ENCODE measurements at places on chromosomes 6 and 20.

DNA sequence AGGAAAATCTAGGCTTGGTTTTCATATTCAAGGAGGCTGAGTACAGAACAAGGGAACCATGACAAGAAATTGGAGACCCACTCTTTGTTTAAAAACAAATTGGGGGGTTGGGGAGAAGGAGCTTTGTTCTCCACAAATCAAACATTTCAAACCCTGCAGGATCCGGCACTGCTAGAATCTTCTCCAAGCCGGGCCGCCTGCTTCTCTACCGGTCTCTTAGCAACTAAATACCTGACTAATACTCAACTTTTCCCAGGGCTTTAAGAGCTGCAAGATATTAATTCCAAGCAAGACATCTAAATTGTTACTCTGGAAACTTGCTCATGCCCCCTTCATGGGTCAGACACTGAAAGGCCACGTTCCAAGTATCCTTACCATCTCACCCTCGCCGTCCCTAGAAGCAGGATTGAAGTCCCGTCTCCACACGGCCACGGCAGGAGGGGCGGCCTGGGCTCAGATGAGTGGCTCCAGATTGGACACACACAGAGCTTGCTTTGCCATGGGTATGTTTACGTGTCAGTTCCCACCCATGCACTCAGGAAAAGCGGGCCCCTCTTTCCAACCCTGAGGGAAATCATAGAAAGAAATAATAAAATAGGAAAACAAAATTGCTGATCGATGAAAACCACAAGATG, 126.4 kb upstream of the CDH4 start:
- peak; percentile 66 for ATAC-seq

DNA sequence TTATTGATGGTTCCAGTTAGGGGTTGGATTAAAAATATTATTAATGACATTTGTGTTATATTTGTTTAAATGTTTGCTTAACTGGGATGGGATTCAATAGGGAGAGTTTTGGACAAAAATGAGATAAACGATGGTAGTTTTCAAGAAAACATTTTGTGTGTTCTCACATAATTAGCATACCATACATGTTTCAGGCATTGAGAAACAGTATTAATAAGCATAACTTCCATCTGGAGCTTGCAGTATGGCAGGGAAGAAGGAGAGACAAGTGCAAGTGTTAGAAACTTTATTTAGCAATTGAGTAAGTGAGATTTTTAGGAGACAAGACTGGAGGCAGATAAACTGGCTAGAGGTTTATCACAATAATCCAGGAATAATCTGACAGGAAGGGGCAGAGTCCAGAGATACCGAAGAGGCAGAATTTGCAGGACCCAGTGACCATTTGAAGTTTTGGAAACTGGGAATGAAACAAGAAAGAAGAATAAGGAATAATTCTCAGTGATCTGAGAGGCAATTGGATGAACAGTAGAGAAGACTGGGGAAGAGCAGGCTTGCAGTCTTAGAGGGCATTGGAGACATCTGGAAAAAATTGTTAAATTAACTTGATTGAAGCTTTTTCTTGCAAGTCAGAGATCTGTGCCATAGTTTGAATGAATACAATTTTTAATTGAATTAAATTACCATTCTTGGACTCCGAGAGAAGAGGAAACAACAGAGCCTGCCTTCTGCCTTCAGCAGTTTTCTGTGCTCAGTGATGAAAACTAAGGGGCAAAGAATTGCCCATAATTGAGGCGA, 73.0 kb upstream of the PTCHD4 start:
- no peak for ATAC-seq

GRCh38 chr6:91340896-91341395, 754.1 kb upstream of the MAP3K7 start:
- no peak for ATAC-seq

- ATAC-seq = no peak
Observed at GRCh38 chr6:134003542-134003951, 48.9 kb downstream of the SLC2A12 start.

DNA sequence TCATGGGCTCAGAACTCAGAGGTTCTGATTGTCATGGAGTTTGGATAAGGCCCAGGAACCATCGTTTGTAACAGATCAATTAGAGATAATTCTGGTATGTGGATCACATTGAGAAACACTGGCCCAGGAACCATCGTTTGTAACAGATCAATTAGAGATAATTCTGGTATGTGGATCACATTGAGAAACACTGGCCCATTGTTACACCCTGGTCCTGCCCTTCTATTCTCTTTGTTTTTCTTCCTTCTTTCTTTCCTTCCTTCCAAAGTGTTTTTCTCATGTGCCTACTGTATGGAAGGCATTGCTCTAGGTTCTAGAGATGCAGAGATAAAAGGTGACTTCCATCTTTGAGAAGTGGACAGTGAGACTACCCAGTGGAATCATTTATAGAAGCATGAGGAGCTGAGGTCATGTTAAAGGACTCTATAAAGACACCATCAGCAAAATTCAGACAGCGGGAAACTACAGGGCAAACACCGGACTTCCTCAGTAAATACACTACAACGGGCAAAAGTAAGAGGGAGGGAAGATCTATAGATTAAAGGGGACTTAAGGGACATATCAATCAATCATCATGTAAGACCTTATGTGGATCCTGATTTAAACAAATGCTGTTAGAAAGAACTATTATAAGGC, 153.8 kb downstream of the UNC5CL start:
- ATAC-seq = no peak

GRCh38 chr20:41078329-41078728, 49.7 kb downstream of the TOP1 start:
- ATAC-seq = no peak

GRCh38 chr6:156917213-156917612, 140.0 kb downstream of the ARID1B start:
- no peak for ATAC-seq

DNA sequence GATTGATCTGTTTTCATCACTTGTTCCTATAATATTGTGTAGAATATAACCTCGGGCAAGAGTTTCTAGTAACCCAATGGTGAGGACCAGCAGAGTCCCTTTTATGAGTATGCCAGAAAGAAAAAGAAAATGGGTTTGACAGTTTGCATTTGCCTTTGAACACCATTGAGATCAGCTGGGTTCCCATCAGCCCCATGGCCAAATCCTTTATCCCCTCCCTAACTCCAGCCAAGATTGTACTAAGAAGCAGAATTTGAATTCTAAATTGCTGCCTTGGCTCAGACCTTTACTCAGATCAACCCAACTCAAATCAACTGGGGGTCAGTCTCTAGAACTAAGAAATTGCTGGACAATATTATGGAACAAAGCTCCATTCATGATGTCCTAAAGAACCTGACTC, 187.4 kb downstream of the TBC1D7 start:
- ATAC-seq = no peak

- no peak for ATAC-seq
Observed at GRCh38 chr6:90233994-90234393, 62.6 kb downstream of the BACH2 start.

DNA sequence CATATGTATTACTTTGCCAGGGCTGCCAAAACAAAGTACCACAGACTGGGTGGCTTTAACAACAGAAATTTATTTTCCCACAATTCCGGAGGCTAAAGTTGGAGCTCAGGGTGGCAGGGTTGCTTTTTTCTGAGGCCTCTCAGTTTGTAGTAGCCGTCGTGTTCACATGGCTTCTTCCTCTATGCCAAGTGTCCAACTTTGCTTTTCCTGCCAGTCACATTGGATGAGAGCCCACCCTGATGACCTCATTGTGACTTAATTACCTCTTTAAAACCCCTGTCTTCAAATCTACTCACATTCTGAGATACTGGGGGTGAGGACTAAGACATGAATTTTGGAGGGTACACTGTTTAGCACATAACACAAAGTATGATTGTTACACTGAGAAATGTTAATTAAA, 9.9 kb upstream of the ECT2L start:
- ATAC-seq = no peak

- no peak for ATAC-seq
Observed at GRCh38 chr20:2210646-2211552, 84.9 kb upstream of the TGM3 start.

DNA sequence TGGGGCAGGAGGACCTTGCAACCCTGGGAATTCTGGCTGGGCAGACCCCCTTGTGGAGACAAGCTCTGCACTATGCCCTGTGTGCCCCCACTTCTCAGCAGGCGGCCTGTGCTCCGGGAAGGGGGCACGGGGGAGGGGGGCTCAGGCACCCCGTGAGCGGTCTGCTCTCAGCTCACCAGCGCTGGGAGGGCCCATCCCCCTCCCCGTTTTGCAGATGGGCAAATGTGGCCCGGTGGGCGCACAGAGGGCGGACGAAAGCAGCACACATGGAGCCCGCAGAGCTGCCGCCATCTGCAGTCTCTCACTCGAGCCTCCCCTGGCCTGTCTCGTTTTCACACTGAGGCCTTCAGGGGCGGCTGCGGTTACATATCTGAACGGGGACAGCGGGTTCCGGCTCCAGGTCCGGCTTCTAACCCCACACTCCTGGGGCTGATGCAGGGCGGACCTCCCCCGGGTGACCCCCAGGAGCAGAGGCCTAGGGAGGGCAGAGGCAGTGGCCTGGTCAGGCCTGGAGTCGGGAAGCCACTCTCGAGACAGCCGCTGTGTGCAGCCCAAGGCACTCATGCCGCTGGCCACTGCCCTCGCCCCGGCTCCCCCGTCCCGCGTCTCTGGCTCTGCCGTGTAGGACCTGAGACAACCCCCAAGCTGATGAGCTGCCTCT, 13.9 kb downstream of the CHRNA4 start:
- no peak for ATAC-seq

DNA sequence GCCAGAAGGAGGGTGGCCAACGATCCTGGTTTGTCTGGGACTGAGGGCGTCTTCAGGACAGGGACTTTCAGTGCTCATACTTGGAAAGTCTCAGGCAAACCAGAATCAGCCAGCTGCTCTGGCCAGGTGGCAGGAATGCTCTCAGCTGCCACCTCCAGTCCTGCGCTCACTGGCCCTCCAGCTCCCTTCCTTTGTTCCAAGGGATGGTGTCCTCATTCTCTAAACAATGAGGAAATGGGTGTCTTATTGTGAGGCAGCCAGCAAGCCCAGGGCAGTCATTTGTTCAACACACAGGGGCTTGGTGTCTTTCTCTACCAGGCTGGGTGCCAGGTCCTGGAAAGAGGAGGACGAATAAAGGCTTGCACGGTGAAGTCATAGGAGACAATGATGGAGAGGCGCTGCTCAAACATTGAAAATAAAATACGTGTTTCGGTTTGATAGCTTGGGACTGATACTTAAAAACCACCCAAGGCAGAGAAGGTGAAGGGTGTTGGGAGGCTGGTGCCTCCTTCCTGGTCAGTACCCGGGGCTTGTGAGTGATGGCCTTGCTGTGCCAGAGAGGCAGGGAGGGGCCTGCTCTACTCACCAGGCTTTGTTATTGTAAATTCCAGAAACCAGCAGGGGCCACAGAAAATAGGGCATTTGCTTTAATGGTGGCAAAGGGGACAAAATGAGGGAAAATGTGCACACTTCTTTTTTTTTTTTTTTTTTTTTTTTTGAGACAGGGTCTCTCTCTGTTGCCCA, 11.3 kb upstream of the TMEM181 start:
- ATAC-seq = peak; percentile 95

DNA sequence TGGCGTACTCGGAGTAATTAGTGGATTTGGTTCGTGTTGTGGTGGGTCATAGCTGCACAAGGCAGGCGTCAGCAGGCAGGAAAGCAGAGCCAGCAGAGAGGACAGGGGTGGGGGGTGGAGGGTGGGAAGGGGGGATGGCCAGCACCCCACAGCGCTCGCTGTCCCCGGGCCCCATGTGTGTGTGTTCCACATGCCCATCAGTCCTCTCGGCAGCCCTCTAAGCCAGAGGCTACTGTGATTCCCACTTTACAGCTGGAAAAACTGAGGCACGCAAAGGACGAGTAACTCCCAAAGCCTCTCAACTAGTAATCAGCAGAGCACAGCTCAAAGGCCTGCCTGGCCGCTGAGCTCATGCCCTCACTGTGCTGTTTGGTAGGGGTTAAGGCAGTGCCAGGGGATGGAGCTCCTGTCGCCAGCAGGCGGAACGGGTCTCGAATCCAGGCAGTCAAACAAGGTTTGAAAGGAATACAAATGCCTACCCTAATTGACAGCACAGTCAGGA, 175.2 kb downstream of the ZDHHC14 start:
- ATAC-seq = no peak

DNA sequence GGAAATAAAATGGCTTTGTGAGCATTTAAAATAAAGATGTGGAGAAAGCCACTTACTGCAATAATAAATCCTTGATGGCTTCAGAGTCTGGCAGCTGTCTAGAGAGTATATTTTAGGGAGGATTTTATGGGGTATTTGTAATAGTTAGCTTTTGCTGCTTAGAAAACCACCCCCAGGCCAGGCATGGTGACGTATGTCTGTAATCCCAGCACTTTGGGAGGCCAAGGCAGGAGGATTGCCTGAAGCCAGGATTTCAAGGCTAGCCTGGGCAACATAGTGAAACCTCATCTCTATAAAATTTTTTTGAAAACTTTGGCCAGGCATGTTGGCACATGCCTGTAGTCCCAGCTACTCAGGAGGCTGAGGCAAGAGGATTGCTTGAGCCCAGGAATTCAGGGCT, 63.8 kb downstream of the ISM1 start:
- ATAC-seq = no peak

GRCh38 chr6:50202766-50203165, 153.0 kb upstream of the DEFB112 start:
- ATAC-seq = no peak

DNA sequence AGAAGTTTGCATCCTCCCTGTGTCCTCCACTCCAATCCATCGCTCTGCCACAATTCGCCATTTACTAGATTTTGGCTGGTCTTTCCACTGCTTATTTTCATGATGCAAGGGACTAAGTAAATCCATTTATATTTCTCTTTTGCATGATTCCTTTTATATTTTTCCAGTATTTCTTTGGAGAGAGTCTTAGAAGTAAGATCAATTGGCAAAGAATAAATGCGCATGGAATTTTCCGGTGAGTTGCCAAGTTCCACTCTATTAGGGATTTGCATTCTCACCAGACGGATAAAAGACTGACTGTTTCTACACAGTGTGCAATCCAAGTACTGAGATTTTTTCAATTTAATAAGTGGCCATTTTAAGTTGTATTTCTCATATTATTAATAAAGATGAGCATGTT, 91.7 kb upstream of the PHACTR3 start:
- no peak for ATAC-seq

- ATAC-seq = no peak
Observed at GRCh38 chr6:150057501-150057951, 11.4 kb downstream of the ULBP3 start.

DNA sequence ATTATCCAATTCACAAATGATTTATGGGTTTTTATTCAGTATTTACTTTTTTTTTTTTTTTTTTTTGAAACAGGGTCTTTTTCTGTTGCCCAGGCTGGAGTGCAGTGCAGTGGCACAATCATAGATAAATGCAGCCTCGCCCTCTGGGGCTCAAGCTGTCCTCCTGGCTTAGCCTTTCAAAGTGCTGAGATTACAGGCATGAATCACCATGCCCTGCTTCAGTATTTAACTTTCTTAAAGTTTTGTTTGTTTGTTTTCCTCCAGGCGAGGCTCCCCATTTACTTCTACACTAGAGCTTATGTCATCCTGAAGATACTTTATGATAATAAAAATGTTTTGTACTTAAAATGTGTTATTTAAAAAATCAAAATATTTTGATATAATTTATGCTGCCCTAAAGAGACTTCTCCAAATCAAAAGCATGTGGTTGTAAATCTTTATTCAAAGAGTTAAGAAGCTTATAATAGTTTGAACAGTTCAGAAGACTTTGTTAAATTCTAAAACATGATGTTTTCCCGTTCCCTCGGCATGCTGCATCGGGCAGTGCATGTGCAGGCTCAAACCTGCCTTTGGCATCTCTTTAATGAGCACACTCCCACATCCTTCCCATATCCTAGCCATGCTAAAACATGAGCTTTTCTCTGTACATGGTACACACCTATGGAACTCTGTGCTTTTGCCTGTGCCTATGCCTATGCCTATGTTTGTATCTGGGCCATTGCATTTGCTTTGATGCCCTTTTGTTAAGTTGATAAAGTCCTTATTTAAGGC, 11.0 kb downstream of the SMPDL3A start:
- no peak for ATAC-seq

Data from motor neuron (in vitro differentiated cells).